ENCODE measurements at places on chromosomes 7 and 10.

DNA sequence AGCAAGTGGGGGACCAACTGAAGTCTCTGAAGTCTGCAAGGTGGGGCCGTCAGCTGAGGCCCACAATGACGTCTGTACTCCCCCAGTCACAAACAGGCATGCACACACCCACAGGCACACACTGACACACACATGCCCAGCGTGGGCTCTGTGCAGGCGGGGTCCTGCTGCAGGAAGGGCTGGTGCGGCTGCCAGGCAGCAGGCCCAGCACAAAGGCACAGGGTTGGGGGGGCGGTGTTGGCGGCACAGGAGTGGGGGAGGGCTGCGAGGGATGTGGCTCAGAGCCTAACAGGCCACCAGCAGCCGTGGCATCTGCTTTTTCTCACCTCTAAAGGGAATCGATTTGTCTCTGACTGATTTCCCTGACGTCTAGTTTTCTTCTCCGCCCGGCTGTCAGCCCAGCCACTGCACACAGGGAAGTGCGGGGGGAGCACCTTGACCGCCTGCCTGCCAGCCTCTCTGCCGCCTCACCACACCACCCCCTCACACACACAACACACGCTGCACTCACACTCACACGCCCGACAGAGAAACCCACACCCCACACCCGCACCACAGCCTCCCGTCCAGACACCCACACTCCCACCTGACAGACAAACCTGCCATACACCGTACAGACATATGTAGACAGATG lies 43.5 kb upstream of the ZMIZ1 start:
- DNase-seq: no peak

DNA sequence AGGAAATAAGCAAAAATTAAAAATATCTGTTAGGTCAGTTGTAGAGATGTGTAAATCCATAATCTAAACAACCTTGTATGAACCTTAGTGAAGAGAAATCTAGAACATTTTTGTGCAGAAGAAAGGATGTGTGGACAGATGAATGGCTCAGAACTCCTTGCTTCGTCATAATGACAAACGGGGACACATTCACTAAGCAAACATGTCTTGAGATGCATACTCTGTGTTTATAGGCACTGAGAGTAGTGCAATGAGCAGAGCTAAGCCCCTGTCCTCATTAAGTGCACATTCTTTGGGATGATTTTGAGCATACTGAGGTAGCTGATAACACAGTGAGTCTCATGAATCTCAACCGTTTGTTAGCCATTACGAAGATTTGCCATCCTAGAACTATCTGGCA lies 360.6 kb upstream of the ANKRD30A start:
- no peak for DNase-seq

DNA sequence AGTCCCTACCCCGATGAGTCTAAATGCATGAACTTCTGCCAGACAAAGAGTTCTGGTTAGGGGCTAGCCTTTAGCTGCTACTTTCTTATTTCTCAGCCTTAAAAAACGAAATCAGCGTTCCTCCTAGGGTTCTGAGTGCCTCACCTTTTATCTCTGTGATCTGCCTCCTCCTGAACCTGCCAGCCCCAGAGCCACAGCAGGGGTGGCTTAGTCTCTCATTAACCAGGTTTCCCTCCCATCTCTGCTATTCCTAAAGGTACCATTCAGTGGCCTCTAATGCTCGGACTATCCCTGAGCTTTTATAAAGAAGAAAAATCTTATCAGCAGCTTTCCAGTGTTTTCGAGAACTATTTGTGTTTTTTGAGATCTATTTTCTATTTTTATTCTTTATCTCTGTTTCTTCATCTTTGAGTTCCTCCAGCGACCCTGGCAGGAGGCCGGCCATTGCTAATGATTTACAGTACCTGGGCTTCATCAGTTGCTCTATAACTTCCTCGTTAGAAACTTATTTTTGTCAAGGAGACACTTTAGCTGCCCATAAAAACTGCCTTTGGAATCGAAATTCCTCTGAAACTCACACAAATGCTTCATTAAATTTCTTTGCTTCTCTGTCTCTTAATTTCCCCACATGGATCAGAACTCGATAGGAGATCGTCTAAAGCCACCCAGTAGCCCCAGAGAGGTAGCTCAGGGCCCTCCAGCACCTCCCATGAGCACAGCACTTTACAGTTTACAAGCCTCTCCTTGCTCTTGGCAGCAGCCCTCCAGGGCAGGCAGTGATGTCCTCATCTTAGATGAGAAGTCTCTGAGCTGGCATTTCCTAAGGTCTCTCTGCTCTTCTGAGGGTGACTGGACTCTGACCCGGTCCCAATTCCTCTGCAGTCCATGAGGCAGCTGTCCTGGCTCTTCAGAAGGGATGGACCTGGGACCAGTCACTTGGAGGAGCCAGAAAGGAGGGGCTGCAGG lies 149.1 kb downstream of the EBF3 start:
- DNase-seq: no peak

- DNase-seq: no peak
Measured at GRCh38 chr7:139830292-139830691, 1.2 kb downstream of the TBXAS1 start.

- DNase-seq: no peak
Measured at GRCh38 chr10:33099748-33100147, 141.7 kb upstream of the ITGB1 start.

- no peak for DNase-seq
Measured at GRCh38 chr7:30750683-30751650, 968 bp upstream of the INMT start.

DNA sequence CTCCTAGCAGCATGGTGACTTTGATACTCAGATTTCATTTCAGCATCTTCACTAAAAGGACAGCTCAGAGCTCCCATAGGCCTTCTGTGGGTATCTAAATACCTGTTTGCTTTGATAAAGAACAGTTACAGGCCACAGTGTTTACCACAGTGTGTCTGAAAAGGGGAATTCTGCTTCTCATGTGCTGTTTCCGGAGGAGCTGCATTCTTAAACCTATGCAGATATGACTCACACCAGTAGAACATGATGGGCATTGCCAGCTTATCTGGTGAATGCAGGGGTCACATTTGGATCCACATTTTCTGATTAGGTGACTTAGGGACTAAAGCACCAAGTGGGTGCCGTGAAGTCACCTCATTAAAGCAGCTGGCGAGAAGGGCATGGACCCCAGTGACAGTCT lies 52.6 kb downstream of the TRRAP start:
- no peak for DNase-seq

GRCh38 chr10:90162271-90162853 lies 461.0 kb downstream of the KIF20B start:
- no peak for DNase-seq

DNA sequence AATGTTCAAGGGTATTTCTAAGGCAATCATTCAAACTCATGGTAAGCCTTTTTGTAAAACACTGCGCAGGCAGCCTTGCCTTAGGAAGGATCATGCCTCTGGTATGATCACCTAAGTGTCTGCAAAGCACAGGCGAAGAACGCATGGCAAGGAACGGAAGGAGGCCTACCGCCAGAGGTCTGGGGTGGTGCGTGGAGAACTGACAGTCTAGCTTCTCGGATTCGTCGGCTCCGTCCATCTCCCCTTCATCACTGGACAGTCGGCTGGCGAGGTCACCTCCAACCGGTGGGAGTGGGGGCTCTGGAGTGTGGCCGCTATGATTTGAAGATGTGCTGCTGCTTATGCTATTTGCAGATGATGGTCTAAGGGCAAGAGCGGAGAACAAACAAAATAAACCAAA lies 42.6 kb upstream of the EFCAB10 start:
- DNase-seq: no peak

DNA sequence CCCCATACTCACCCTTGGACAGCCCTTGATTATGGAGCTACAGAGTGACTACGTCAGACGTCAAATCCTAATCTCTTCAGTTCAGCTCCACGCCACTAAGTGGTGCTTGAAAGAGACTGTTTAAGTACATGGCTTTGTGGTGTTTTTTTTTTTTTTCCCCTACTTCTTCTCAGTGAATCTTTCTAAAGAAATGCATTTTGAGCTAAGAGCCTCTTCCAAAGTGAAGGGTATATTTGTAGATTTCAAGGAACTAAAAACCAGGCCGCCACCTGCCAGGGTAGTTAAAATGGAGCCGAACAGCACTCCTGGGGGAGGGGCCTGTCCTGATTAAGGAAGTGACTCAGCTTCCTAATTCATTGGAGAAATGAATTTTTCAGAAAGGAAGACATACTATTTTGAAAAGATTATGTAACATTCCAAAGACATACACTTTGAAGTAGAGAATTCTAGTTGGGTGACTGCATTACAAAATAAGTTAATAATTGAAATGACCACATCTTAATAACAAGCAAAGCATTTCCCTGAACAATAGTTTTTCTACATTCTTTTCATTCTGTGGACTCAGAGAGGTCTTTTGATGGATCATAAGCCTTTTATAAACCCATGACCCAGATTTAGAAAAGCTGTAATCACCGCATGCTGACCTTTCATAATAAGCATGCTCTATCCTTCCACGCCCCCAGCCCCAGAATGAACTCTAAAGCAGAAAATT lies 20.6 kb upstream of the VPS41 start:
- DNase-seq: no peak

- DNase-seq: no peak
Measured at GRCh38 chr7:149733131-149733923, 40.1 kb downstream of the ZNF467 start.
